ENCODE measurements at places on chromosomes 1 and 21.

DNA sequence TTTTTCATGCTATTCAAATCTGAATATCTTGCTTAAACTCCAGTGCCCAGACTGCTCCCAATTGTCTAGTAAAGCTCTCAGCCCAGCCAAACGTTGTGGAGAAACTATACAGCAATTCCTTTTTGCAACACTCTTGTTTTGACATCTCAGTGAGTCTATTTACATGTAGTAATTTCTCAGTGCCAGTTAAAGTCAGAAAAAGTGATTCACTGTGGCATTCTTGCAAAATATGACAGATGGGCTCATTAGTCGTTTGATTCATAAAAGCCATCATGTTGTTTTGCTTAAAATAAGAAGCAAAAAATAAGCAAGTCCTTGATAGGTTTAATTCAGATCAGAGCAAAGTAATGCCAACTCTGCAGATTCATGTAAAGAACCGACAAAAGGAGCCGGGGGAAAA, 20.7 kb upstream of the TMPRSS15 start:
- DNase-seq = no peak

DNA sequence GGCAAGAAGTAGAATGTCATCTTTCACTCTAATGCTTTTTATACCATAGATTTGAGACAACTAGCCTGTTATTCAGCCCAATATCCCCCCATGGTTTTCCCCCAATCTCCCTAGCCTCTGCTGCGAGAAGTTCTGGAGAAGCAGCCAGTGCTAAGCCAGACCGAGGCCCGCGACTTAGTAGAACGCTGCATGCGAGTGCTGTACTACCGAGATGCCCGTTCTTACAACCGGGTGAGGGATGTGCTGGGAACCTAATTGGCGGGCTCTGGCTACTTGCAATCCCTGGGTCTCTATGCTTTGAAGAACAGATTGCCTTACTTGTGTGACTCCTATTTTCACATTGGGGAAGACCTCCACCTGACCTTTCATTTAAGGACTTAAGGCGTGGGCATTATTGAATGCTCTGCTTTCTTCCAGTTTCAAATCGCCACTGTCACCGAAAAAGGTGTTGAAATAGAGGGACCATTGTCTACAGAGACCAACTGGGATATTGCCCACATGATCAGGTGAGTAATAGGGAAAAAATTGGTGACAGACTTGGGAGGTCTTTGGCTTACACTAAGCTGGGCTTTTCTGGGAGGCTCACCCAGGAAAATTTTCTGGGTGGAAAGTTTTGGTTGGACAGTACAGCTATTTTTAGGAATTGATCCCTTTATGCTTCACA, 1.9 kb downstream of the PSMB4 start:
- DNase-seq = no peak

DNA sequence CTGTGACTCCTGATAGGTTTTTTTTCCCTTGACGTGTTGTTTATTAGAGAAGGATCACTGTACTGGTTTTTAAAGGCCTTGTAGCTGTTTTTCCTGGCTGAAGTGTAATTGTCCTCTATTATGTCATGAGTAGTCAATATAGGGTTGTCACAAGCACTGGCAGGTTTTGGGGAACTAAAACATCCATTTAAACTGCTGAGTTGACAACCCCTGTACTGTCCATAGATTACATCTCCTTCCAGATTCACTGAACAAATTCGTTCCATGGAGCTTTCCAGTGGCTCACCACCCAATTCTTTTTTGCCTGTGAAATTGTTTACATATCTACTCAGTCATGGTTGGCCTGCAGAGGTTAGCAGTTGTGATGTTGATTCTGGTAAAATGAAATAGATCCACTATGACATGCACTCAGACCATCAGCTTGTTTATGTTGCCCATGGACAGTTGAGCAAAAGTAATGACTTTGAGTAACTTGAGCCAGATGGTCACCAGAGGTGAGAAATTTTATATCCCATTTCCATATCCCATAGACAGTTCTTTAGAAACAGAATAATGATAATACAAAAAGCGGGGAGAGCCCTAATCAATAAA, 59.9 kb upstream of the QSOX1 start:
- no peak for DNase-seq

DNA sequence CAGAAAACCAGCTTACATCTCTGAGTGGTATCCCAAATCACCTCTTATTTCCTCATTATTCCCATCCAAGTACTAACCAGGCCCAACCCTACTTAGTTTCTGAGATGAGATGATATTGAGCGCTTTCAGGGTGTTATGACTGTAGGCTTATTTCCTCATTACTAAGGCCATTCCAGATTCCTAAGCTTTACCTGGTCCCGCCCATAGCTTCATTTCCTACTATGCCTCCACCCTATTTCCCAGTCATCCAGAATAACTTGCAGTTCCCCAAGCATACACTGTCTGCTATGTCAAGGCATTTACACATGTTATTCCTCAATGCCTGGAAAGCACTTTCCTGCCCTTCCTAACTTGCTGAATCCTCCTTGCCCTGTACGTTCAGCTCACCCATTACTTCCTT, 79.3 kb upstream of the SPAG17 start:
- no peak for DNase-seq

DNA sequence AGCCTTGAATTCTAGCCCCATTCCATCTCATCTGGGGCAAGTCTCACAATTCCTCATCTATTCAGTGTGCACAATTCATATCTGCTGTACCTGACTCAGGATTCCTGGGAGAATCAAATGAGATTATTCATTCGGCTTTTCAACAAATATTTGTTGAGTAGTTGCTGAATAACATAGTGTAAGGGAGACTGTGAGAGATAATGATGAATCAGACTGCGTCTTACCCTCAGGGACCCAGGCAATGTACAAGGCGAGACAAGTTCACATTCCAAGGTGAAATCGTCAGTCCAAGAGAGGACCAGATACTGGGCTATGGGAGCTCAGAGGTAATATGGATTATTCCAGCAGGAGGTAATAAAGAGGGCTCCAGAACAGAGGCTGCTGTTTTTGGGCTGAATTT, 67.8 kb upstream of the SMYD2 start:
- no peak for DNase-seq

GRCh38 chr21:35506352-35506751, 457.2 kb upstream of the RUNX1 start:
- no peak for DNase-seq

- no peak for DNase-seq
Measured at GRCh38 chr1:100799548-100799947, 80.0 kb downstream of the VCAM1 start.

- no peak for DNase-seq
Measured at GRCh38 chr1:55288245-55288644, 73.1 kb upstream of the USP24 start.

DNA sequence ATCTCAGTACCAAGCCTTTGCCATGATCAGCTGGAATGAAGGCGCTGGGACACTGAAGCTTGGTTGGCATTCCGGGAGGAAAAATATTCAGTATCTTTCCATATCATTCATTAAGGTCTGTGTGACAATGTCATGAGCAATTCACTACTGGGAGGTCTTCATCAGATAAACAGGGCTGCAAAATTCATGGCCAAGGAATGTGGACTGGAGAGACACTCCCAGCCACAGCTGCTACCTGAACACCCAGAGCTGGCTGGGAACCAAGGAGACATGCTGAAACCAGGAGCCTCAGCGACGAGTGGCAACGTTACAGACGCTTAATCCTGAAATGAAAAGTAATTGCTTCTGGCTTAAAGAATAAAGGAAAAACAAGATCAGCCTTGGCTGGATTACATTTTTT, 30.6 kb upstream of the DDAH1 start:
- no peak for DNase-seq

DNA sequence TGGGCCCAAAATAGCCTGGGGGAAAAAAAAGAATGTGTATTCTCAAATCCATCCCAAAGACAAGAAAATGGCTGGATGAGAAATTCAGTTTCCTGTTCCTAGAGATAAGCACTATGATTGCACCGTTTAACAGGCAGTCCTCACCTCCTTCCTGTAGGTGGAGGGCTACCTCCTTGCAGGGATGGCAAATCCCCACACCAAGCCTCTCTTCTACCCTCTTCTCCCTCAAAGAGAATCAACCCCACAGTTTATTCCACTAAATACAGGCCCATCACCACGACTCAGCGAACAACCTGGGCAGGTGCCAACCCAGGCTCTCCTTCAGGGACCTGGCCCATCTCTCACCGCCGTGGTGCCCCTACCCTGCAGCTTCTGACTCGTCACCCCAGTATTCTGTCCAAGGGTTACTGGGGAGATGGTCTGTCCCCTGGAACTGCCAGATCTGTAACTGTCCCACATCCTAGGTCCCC, 3.4 kb upstream of the CHD5 start:
- no peak for DNase-seq

- no peak for DNase-seq
Measured at GRCh38 chr21:45607021-45607908, 36.3 kb upstream of the PCBP3 start.

- no peak for DNase-seq
Measured at GRCh38 chr21:26067836-26068594, 102.6 kb downstream of the APP start.

DNA sequence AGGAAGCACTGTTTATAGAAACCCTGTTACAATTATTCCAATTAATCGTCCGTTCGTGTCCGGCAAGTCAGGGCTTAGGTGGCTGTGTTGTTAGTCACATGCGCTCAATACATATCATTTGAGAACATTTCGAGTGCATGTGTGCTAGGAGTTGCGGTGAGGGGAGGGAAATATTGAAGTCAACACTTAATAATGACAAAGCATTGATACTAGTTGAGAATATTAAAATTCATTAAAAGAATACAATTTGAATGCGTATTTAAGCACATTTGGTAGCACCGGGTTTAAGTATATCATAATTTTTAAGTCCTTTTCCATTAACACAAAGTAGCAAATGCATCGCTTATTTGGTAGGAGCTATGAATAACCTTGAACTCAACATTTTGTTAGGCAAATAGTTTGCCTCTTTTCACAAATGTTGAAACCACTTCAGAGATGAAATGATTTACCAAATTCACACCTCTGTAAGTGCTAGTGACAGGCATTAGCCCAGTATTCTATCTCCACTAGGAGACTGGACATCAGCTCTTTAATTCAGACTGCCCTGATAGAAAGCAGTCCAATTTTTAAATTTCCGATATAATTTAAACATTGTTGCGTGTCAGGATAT, 1.1 kb upstream of the SERBP1 start:
- no peak for DNase-seq

GRCh38 chr1:183246436-183246835, 60.4 kb downstream of the LAMC2 start:
- DNase-seq = no peak

GRCh38 chr1:30777904-30778153, 20.3 kb upstream of the LAPTM5 start:
- DNase-seq = no peak

- DNase-seq = peak; percentile 82
Measured at GRCh38 chr1:33099290-33100118, 18.6 kb downstream of the AZIN2 start.

DNA sequence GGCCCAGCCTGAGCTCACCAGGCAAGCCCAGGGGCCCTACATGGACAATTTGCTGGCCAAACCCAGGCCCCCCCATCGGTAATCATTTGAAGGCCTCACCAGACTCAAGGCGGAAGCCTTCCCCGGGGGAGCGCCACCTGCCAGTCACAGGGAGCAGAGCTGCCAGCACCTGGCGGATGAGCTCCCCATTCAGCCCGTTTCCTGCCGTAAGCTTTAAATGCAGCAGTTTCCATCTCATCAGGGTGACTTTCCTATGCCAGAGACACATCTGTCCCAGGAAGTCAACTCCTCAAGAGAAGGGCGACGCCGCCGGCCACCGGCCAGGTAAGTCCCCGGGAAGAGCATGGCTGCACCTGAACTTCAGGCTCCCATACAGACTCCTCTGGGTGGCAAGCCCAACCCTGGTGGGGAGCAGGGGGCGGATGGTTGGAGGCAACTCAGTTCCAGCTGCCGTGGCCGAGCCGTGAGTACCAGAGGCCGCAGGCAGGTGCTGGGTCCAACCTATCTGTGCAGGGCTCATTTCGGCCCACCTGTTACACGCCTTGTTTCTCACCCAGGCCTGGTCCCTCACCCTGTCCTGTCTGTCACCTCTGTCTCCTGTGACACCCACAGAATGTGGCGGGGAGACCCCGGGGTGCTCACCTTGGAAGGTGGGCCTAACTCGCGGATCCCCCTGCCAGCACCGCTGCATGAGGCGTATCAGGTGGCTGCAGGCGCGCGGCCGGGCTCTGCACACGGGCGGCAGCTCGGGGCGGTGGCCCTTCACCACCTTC, 20.7 kb downstream of the RIPK4 start:
- no peak for DNase-seq

- DNase-seq = no peak
Measured at GRCh38 chr1:203711251-203712007, 53.6 kb upstream of the LAX1 start.

DNA sequence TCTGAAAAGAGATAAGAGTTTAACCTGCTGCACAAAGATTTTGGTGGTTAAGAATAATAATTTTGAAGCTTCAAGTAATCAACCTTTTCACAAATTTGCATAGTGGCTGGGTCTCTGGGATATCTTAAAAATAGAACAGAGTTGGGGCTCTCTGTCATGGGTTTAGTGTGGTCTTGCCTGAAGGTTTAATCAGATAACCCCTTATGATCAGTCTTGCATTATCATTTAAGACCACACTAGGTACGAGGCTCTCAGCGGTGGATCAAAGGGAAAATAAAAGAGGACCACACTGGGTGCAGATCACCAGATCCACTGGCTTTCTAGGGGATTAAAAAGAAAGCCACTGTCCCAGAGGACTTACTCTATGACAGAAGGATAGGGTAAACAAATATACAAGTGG, 19.5 kb downstream of the LRRC8C start:
- no peak for DNase-seq

- no peak for DNase-seq
Measured at GRCh38 chr1:171210355-171210754, 25.3 kb downstream of the FMO2 start.

DNA sequence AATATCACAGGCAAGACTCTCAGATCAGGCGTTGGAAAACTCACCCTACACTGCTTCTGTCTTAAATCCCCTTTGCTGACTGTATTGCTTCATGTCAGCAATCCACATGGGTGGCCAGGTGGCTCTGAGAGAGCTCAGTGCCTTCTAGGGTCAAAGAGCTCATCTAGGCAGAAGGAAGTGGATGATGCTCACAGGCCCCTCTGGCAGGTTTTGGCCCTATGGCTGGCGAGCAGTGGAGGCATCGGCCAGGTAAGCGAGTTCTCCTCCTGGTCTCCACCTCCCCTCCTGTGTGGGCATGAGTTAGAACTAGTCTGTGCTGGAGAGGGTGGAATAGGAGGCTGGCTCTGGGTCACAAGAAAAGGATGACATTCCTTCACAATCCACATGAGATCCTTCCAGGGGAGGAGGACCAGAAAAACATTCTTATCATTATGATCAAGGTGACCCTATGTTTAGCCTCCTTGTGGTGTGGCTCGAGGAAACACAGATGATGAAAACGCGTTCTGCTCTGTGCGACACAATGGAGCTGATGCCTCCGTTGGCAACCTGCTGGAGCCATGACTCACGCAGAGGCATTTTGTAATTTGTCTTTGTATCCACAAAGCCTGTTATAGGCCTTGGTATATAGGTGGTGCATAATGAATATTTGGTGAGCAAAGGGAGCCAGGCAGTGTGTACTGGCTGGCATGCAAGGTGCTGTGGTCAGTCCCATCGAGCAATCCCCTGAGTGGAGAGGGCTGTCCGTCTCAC, 264.6 kb upstream of the RAB4A start:
- DNase-seq = no peak

- DNase-seq = no peak
Measured at GRCh38 chr1:26166719-26167281, 2.0 kb downstream of the C1orf232 start.
